ENCODE measurements at places on chromosomes 13 and 19.

- no peak for DNase-seq
Observed at GRCh38 chr13:30933354-30933670, 856 bp downstream of the TEX26 start.

- DNase-seq: no peak
Observed at GRCh38 chr13:60282186-60282585, 114.8 kb upstream of the TDRD3 start.

DNA sequence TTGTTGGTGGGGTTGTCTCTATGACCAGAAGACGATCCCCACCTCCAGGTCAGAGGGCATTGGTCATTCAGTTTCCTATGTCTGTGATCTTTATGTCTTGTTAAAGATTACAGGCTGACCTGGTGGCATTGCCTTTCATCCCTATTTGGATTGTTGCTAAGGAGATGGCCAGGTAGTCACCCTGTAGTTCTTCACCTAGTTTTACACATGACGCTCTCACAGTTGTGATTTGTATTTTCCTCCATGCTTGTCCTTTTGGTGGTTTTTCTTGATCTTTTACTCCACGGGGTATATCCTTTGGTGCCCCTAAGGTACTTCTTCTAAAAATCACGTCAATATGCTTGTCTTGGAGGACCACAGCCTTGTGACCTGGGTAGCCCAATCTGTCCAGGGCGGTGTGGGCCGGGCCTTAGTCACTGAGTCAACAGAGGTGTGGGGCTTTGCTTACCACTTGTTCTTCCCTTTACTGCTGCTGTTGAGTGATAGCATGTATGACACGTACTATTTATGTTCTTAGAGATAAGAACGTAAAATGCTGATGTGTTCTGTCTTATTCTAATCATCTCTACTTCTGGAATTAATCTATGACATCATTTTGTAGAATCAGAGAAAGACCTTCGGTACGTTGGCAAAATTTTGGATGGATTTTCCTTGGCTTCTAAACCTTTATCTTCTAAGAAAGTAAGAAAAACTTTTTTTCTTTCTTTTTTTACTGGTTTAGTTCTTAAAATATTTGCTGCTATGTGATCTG lies 20.1 kb downstream of the GPATCH1 start:
- DNase-seq: no peak

DNA sequence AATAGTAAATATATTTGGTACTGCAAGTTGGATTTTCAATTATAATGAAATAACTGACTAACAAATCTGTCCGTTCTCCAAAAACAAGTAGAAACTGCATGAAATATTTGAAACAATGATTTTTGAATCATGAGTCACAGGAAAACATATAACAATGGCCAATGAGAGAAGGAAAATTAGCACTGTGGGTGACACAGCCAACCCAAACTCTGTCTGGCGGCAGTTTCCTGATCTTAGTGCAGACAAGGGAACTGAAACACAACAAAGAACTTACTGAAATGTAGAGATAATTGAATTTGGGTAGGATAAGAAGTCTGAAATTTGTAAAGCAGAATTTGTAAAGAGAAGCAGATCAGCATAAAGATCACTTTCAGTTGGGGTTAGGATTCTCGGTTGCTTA lies 2743.3 kb upstream of the PCDH20 start:
- no peak for DNase-seq

- DNase-seq: no peak
Observed at GRCh38 chr13:110616103-110617101, 1.1 kb downstream of the NAXD start.

DNA sequence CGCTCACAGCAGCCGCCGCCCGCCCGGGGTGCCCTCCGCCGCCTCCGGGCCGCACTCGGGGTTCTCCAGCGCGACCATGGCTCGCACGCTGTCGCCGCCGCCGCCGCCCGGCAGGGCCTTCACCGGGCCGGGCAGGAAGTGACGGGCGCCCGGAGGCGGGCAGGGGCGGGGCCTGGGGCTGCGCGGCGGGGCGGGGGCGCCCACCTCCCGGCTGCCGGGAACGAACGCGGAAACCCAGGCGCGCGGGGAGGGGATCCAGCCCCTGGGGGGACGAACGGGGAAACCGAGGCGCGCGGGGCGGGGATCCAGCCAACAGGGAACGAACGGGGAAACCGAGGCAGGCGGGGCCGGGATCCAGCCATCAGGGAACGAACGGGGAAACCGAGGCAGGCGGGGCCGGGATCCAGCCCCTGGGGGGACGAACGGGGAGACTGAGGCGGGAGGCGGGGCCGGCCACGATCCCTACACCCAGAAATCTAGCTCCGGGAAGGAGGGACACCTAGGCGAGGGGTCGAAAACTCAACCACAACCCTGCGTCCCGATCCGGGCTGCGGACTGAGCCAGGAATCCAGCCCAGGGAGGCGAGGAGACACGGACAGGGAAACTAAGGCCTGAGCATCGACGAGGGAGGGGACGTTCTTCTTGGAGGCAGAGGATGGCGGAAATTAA lies at the start of gene R3HDM4:
R3HDM4 (minus strand) TSS at position 140 of the 669 bp plus-strand sequence; CDS start at position 78, 62 bp downstream.
- peak; percentile 74 for DNase-seq

GRCh38 chr13:21511849-21512248 lies 52.7 kb upstream of the ZDHHC20 start:
- DNase-seq: no peak

DNA sequence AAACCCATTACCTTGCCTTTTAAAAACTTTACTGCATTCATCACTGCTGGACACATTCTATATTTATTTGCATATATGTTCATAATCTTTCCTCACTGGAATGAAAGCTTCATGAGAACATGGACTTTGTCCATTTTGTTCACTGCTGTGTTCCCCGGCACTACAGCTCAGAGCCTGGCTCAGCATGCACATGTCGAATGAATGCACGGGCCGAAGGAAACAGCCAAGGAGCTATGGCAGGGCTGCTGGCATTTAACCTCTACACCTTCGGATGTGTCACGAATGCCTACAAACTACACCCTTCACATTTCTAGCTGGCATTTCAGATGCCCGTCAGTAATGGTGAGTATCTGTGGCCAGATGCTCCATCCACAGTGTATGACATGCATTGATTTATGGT lies 7.6 kb downstream of the MTIF3 start:
- DNase-seq: no peak

DNA sequence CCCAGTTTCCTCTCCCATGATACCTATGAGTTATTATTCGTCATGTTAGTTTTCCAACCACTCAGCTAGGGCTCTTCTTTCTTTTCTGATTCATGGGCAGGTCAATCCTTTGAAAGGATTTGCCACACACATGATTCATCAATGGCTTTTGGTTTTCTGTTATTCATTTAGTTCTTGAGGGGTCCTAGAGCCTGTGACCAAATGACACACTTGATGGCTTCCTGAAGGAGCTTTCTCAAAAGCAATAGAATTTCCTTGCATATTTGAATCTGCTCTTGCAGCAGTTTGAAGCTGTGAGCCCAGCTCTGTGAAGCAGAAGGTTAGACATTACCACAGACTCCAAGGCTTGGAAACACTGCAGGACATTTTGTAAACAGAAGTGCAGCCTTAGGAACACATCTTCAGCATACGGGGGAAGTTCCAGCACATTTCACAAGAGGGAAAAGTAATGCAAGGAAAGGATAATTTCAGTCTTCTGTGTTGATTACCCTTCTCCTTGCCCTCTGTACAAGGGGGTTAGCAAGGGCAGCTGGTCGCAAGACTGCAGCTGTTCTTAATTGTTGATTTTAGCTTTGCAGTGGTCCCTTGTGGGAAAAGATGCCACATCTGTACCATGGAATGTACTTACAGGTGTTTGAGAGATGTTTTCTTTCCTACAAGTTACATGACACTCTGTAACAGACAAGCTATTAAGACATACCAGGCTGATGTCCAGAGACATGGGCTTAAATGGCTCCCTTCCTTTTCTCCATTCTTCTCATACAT lies 338.6 kb downstream of the KCNRG start:
- DNase-seq: no peak

GRCh38 chr19:38210458-38210987 lies 13.5 kb downstream of the DPF1 start:
- DNase-seq: peak; percentile 61

DNA sequence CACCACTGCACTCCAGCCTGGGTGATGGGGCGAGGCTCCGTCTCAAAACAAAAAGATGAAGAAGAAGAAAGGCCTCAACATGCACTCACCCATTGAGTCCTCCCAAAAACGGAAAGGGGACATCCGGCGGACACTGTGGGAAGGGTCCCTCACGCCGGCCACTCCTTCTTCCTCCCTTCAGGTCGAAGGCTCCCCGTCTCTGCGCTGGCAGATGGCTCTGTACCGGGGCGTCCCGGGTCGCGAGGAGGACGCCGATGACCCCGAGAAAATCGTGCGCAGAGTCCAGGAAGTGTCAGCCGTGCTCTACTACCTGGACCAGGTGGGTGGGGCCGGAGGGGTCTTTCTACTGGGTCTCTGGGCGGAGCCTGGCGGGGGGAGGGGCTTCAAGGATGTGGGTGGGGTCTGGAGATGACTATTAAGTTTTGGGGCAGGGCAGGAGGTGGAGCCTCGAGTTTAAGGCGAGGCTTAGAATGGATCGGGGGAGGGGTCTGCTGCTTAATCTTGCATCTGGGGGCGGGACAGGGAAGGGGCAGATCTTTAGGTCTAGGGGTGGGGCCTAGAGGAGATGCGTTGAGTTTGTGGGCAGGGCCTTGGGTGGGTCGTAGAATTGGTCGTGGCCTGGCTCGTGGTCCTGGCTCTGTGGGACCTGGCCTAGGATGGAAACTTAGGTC lies 90.2 kb downstream of the MAP4K1 start:
- no peak for DNase-seq

GRCh38 chr13:51451134-51451466 lies 1.7 kb downstream of the INTS6 start:
- DNase-seq: no peak

DNA sequence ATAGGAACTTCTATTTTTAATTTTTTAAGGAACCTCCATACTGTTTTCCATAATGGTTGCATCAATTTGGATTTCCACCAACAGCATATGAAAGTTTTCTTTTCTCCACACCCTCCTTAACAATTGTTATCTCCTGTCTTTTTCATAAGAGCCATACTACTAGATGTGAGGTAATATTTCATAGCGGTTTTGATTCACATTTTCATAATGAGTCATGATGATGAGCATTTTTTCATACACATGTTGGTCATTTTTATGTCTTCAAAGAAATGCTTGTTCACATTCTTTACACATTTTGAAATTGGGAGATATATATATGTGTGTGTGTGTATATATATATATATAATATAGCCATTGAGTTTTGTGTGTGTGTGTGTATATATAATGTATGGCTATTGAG lies 420.3 kb upstream of the PCDH9 start:
- DNase-seq: no peak

DNA sequence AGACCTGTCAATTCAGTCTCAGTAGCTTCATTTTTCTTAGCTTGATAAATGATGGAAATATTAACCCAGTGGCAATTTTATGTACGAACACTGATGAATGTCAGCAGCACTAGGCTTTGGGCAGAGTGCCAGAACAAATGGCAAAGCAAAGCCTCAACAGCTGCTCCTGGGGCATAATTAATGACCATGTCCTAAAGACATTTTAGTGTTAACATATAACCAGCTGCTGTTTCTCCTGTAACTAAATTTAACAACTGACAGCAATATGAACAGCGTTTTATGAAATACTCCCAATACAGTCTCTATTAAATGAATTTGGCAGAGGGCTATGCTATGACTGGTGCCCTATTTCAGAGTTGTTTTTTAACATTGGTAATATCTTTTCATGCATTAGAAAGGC lies 47.1 kb downstream of the ZNF568 start:
- DNase-seq: no peak

- no peak for DNase-seq
Observed at GRCh38 chr13:65057986-65058385, 2172.2 kb downstream of the PCDH9 start.
